ENCODE measurements at places on chromosomes 1 and 21. TPM values are rescaled to one million over a fixed set of nuclear protein-coding genes. Genes with fewer than 3 reads are reported as not detected.

LMX1A gene
- total RNA-seq, result not detected

DNA sequence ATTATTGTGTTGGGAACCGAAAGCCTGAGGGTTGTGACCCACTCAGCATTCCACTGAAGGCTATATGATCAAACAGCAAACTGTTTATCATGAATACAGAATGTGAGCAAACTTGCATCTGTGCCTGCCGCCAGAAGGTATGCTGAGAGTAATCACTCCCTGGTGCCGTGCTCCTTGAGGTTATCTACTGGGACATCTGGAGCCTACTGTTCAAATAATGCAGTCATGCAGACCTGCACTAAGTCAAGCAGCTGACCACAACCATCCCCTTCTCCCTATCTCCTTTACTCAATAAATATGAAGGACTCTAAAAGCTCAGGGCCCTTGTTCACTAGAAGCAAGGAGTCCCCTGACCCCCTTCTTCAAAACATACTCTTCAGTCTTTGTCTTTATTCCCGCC is 13.5 kb downstream of the GSTM5 start:
- no peak for DNase-seq

DNA sequence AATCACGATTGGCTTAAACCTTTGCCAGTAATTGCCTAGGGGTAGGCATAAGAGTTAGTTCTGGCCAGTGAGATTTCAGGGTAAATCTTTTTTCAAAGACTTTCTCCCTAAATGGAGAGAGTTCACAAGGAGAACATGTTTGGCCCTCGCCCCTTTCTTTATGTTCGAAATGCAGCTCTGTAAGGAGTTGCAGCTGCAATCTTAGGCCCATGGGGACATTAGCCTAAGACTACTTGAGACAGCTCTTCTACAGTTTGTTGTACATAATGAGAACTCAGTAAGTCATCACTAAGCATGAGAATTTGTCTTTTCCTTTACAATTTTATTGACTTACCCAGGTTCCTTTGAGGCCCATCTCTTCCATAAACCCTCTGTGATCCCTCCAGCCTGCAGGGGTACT is 40.4 kb upstream of the GADD45A start:
- no peak for DNase-seq

- DNase-seq, result no peak
Measured at GRCh38 chr1:3067301-3067670, 1.7 kb upstream of the PRDM16 start.

DNA sequence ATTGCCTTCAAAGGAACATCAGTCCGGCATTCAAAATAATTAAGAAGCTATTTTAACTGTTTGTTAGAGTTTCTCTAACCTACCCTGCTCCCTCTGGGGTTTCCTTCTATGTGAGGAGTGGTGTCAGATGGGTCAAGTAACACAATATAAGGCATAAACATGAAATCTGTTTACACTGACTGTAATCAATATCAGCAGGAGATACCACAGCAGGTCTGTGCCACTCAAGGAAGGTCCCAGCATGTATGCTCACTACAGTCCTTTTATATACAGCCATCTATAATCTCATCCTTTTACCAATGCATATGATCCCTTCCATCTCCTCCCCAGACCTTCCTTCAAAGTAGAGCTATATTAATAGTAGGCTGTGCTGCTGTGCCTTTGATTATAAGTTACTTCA is 25.4 kb downstream of the EEIG2 start:
- no peak for DNase-seq

DNA sequence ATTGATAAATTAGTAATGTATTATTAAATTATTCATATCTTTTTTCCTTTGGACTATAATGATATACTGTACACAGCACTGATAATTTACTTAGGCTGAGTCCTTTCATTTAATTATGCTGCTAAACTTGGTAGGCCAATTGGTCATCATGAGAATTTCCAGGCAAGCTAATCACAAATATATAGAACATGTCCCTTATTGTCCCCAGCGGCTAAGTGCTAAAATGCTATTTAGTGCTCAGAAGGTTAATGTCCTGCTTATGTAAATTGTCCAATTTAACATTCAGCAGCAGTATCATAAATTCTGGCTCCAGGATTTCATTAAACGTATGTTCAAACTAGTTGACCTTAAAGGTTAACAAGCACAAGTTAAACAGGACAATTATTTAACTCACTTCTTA is 30.0 kb upstream of the RRP15 start:
- DNase-seq, result no peak

DNA sequence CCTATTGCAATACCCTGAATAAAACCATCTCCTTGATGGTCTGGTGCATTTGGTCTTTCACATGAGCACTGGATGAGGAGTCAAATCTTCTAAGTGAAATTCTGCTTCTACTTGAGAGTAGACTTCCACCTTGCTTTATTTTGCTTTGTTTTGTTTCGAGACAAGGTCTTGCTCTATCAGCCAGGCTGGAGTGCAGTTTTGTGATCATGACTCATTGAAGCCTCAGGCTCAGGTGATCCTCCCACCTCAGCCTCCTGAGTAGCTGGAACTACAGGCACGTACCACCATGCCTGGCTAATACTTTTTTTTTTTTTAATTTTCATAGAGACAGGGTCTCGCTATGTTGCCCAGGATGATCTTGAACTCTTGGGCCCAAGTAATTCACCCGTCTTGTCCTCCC is 65.8 kb upstream of the F3 start:
- DNase-seq, result no peak

GRCh38 chr1:33424205-33424604 is 6.7 kb downstream of the PHC2 start:
- no peak for DNase-seq

CROCC gene
- total RNA-seq, result 11.4 TPM

AKR7A3 gene
- 0.25 TPM for total RNA-seq

GRCh38 chr1:225428881-225429455 is 1.1 kb upstream of the LBR start:
- no peak for DNase-seq

- no peak for DNase-seq
Measured at GRCh38 chr21:37447288-37447936, 80.8 kb downstream of the DYRK1A start.

DNA sequence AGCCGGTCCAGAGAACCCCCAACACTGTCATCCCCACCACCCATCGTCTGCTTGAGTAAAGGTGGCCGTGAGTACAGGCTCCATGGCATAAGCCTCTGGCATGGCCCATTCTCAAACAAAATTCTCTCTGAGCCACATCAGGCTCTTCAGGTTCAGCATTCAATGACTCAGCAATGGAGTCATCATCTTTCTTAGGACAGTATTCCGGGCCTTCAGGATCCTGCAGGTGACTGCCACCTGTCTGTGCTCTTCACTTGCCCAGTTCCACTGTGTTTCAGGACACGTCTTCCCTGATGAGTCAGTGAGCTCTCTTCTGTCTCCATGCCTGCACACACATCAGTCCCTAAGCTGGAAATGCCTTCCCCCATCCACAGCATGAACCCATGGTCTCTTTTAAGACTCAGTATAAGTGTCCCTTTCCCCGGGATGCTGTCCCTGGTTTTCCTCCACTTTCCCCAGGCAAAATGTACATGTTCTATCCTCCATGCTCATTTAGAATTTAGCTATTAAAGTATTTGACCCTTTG is 81.1 kb upstream of the FGGY start:
- no peak for DNase-seq

DNA sequence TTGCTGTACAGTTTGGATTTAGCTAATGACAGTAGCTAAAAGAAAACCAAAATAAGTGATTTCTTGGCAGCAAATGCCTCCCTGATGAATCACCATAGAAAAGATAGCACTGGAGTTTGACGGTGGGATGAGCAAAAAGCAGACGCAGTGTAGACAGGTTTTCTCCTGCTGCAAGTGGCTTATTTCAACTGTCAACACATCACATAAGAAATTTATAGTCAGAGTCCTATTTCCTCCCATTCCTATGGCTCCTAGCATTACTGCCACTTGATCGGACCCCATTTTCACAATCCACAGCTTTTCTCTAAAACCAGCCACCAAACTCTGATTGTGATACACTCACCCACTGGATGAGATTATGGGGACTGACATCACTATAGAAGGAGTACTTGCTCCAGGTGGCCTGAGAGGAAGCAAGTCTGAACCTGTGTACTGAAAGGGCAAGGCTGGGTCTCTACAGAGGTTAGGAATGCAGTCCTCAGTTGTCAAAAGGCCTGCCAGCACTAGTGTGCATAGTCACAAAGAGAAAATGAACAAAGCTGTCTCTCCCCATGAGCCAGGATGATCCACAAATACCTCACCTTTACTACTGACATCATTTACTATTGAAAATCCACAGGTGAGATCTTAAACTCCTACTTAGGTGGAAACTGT is 359.8 kb downstream of the LTN1 start:
- DNase-seq, result no peak

DEPDC1 gene
- 4.6 TPM for total RNA-seq
